ENCODE measurements at places on chromosomes 5 and 9.

DNA sequence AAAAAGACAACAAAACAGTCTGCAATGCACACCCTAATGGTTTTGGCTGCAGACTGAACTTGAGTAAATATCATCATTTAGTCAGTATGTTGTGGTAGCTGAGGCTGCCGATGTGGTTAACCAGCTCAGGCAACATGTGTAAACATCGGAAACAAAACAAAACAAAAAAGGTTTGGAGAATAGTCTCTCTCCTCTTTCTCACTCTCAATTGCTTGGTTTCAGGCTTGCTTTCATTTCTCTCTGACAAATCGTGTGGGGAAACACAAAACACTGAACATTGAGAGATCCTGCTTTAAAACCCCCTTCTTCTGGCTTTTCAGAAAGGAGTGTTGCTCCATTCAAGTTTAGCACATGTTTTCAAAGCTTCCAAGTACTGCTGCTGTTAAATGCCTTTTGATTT lies 453.3 kb downstream of the BNC2 start:
- DNase-seq = no peak

DNA sequence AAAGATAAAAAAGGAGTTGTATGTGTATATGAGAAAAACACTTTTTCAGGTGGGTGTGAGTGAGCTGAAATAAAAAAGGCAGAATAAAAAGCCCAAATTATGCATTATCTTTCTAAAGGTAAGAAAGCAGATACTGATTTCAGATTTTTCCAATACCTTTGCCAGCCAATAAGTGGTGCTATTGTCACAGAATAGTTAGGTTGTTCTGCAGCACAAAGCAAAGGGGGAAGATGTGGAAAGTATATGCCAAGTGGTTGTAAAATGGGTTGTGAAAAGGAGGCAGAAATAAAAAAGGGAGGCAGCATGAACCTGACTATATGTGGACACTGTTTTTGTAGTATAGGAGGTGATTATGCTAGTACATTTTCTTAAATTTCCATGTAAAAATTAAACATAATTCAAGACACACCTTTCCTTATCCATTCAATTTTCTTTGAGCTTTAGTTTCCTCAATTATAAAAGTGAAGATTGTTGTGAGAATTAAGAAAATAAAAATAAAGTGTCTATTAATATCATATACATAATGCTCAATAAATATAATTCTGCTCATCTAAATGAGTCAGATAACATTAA lies 106.7 kb downstream of the SMIM15 start:
- no peak for DNase-seq

DNA sequence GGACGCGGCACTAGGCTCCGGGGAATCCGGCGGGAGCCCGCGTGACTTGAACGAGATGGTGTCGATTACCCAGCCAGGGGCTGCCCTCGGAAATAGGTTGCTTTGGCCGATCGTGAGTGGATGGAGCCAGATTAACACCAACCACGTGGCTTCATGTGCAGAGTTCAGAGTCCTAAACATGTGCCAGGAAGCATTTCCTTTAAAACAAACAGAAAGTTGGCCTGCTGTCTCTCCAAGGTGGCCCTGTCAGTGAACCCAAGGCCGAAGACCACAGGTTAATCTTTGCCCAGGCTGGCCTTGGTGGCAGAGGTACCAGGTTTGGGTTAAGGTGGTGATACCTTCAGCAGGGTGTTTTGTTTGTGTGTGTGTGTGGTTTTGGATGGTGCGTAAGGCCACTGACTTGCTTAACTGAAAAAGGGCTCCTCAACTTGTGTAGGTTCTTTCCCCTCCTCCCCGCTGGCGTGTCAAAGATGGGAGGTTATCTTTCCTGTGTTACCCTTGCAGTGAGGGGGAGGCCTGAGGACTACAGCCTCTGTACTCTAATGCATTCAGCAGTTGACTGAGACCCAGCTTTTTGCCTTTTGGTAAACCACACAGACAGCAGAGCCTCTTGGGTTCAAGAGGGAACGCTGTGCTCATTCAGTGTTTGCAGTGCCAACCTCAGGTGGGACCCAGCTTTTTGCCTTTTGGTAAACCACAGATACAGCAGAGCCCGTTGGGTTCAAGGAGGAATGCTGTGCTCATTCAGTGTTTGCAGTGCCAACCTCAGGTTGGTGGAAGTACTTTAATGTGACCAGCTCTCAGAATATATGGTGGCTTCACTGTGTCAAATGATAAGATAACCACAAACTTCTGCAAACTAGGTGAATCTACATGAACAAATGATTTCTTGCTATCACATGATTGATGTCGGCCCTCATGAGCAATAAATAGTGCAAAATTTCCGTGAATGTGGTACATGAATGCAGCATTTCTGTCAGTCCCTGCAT lies 1.4 kb downstream of the IQGAP2 start:
- DNase-seq = no peak

DNA sequence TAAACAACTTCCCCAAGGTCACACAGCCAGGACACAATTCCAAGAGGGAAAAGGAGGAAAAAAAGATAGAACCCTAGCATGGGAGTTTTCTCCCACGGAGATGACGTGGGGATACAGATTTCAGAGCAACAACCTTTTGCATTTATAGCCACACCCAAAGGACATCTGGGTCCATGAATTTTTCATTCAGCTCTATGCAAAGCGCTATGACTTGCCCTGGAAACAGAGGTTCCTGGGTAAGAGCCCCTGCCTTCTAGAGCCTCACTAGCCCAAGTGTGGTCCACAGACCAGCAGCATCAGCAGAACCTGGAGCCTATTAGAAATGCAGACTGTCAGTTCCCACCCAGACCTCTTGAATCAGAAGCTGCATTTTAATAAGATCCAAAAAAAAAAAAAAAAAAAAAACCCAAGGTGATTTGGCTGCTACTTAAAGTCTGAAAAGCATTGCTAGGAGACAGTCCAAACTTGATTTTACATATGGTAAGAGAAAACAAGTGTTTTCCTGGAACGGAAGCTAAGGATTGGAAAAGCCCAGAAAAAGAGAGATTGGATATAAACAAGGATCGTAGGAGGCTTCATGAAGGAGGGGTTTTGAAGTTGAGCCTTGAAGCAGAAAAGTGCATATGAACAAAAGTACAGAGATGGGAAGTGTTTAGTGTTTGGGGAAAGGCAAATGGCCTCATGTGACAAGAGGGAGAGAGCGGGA lies 17.6 kb upstream of the ADAM19 start:
- DNase-seq = no peak

GRCh38 chr9:7607421-7607820 lies 192.2 kb downstream of the DMAC1 start:
- DNase-seq = no peak

DNA sequence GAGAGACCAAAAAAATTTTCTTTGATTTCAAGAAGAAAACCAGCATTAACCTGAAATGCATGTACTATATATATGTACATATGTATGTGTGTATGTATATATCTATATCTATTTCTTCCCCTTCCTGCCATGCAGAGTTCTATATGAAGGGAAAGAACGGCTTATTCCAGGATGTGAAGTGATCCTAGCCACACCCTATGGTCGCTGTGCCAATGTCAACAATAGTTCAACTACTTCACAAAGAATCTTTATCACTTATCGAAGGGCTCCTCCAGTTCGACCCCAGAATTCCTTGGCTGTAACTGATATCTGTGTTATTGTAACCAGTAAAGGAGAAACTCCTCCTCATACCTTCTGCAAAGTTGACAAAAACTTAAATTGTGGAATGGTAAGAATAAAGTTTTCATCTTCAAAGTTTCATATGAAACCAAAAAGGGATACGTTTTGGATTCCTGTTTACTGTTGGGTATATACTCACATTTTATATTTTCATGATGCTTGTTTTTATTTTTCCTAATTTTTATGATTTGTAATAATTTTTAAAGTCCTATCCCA lies 56.2 kb downstream of the DENND4C start:
- no peak for DNase-seq

DNA sequence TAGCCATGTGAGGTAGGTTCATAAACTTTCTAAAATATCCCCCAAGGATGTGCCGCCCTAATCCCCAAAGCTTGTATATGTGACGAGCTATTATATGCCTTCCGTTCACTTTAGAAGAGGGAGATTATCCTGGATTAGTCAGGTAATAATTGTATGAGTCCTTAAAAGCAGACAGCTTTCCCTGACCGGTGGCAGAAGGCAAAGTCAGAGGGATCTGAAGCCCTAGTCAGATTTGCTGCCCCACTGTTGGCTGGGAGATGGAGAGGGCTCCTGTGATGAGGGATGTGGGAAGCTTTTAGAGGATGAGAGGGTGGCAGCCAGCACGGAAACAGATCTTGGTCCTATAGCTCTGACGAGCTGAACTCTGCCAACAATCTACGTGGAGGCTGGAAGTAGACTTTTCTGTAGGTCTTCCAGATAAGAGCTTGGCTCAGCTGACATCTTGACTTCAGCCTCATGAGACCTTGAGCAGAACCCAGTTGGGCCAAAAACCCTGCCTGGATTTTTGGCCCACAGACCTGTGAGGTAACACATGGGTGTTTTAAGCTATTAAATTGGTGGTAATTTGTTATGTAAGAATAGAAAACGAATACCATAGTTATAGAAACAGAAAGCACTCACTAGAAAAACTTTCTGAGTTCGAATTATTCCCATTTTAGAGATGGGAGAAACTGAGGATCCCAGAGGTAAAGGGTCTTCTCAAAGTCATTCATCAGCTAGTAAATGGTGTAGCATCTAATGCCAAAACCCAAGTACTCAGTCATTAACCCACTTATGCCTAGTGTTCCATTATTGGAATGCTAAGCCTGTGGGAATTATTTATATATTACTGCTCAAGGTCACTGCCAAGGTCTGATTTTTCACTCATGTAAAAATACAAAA lies 48.9 kb downstream of the SH3PXD2B start:
- no peak for DNase-seq

DNA sequence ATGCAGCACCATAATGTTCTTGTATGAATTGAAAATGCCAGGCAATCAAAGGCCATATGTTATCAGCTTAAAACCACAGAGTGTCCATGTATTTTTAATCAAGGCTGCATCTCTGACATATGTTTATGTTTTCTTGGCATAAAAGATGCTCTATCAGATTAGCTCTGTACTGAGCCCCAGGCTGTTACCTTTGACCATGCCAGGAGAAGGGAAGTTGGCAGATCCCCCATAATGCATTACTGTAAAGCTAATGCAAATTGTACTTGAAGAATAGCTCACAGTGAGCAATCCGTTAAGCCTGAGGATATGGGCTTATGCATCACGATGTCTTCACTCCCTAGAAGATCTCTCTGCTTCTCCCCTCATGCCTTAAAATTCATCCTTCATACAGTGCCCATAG lies 414.4 kb downstream of the BRINP1 start:
- DNase-seq = no peak

GRCh38 chr5:102713278-102713677 lies 41.8 kb upstream of the PAM start:
- no peak for DNase-seq

- no peak for DNase-seq
Measured at GRCh38 chr5:5738797-5739489, 316.5 kb downstream of the ICE1 start.

DNA sequence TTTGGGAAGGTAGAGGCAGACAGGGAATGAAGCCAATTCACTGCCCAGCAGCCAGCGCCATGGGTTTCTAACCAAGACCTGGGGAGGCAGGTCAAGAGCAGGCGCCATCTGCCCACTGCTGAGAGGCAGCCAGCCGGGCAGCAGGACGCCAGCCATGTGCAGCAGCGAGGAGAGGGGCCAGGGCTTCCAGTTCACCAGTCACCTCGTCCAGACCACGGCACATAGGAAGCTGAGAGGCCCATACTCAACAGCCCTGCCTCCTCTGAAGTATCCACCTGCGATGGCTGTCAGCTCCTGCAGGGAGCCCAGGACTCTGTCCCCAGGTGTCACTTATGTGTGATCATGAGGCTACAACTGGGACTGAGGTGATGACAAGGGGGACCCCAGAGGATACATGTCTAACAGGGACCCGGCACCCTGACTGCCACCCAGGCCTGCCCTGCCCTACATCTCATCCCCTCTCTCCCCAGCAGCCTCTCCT lies 30.1 kb downstream of the IPPK start:
- DNase-seq = no peak

All from iPS DF 6.9 (cell line).